ENCODE measurements at places on chromosomes 2 and 18.

DNA sequence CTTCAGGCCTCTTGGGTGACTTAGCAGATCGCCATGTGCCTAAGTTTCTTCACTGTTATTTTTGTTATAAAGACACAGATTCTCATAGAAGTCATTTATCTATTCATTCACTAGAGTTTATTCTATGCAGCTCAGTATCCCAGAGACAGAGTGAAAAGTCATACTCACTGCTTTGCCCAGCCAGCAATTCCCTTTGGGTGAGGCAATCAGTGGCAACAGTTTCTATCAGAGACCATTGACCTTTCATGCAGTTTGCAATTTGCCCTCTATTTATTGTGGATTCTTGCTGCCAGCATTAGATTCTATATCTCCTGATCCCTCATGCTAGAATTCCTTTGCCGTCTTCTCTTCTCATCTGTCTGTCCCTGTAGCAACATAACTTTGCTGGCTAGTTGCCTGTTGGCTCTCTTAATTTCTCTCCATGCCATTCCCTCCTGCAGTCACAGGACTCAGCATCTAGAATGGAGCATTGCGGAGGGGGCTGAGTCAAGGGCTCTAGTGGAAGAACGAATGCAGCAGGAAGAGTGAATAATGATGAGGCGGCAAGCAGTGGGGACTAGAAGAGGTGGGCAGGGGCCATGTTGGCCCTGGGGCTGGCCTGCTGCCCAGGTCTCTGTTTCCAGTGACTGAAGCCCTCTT lies 12.2 kb downstream of the SLC9A4 start:
- peak; percentile 8 for DNase-seq

DNA sequence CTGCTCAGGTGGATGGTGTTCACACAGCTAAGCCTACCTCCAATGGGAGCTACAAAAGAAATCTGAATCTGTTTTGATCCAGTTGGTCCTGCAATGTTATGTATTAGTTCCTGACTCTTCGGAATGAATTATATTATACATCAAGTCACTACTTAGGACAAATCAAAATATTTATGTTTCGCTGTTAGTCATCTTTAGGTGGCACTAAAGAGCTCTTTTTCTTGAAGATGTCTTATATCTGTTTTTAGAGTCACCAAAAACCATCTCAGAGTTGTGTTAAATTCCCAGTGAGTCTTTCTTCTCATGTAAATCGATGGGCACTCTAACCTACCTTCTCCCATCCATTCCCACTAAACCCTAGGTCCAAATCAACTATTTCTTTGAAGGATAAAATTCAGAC lies 2.2 kb downstream of the DNER start:
- DNase-seq: no peak

GRCh38 chr2:42964439-42965083 lies 172.2 kb upstream of the HAAO start:
- peak; percentile 96 for DNase-seq

GRCh38 chr2:28002181-28002580 lies 111.7 kb downstream of the BABAM2 start:
- DNase-seq: no peak

DNA sequence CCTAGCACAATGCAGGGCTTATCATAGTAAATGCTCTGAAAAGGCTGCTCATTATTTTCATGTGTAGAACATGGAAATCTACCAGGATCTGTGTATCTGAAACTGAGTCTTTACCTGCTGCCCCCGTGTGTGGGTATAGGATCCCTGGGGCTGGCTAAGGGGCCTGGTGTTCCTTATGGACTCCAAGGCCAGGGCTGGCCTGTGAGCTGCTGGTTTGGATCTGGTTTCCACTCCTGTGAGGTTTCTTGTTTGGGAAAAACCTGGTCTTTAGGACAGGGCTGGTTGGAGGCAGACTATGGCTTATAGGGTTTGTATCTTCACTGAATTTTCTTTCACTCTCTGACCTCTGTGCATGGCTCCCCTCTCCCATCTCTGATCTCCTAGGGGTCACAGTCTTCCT lies 80.8 kb downstream of the DYSF start:
- DNase-seq: no peak

DNA sequence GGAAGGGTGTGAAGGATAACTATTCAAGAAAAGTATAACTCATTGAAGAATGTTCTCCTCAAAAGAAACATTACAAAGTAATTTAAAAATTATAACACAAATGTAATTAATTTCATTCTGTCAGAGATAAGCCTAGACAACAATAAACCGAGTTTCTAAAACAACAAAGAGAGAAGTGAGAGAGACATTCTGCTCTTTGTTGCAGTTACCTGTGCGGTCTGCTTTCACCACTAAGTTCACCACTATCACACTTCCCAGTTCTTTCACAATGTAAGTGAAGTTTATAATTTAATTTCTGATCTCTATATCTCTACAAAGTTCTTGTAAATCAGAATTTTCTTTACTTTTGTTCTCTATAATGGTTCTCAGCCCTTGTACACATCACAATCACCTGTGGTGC lies 76.3 kb upstream of the FRZB start:
- no peak for DNase-seq

DNA sequence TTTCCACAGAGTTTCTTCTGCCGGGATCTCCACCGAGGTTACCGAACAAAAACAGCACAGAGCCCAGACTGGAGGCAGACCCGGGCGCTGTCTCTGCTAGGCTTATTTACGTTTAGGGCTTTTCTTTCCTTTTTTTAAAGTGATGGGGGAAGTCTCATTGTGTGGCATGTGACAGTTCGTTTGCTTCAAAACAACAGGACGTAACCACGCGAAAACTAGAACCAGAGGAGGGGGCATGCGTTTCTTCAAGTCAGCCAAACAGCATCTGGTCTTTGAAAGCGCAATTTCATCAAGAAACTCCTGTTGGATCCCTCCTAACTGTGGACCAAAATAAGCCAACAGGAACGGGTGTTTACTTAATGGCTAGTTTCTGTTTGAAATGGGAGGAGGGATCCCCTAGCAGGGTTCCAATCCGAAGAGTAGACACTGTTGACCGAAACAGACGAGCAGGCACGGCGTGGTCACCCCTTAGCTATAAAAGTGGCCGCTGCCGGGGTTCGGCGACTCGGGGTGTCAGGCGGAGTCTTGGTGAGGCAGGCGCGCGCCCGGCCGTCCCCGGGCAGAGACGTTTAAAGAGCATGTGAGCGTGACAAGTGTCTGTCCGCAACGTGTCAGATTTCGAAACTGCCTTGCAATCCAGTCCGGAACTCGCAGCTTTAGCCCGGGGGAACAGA lies 997 bp upstream of the TGIF1 start:
- DNase-seq: peak; percentile 73

DNA sequence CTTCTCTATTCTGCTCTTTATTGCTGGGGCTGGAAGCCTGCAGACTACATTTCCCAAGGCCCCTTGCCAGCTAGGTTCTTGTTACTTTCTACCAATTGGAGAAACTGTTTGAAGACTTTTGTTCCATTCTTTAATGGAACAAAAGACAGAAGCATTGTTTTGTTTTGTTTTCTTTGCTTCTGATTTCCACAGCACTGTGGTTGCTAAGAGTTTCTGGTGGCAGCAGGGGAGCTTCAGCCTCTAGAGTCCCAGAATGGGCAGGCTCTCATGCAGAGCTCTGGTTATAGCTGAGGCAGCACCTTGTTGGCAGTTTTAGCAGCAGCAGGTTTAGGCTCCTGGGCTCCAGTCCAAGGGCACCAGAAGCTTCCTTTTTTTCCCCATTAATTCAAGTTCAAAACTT lies 234.3 kb downstream of the ETAA1 start:
- DNase-seq: no peak

GRCh38 chr2:181792906-181793305 lies 98.6 kb upstream of the ITPRID2 start:
- DNase-seq: no peak

DNA sequence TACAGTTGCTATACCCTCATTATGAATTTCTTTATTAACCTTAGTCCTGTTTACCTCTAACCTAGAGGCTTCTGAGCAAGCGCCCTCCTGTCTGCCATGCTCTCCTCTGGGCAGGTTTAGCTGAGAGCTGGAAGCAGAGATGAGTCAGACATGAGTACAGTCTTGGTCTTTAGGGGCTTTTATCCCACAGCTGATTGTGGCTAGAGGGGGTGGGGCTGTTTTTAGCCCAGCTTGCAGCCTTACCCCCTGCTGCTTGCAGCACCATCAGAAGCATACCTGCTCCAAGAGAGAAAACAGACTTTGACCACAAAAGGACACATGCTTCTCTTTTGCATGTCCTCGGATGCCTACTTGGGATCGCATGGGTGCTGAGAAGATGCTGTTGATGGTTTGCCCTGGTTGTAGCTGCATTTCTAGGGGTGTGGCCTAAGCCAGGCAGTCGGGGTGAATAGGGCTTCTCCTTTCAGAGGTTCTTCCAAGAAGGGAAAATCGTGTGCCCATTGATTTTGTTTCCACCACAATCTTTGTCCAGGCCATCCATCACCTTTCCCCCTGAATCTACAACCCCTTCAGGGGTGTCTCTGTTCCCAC lies 115.0 kb upstream of the LGALSL start:
- DNase-seq: peak; percentile 72

DNA sequence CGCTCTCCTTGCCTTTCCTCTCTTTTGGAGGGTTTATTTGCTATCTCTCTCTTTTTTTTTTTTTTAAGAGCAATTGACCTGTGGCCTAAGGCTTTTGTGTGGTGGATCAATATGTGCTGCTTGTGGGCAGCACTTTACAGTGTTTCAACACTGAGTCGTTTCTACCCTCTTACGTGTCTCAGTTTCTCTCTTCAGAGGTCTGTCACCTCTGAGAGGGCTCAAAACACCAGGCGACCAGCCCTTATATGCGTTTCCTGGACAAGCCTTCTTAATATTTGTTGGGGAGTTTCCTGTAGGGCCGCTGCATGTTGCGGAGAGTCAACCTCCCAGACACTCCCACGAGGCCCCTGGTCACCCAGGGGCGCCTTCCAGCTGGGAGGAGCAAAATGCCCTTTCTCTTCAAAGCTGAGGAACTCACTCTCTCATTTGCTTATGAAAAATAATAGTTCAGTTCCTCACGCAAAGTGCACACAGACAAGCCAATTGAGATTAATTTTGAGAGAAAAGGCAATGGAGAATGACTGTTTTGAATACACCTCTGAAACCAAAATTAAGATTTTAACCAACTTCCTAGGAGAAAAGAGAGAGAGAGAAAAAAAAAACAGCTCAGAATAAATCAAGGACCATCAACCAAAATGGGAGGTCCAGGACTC lies 96.3 kb upstream of the B3GNT2 start:
- DNase-seq: no peak

- peak; percentile 90 for DNase-seq
Measured at GRCh38 chr2:215705771-215706361, 270.0 kb upstream of the FN1 start.

- no peak for DNase-seq
Measured at GRCh38 chr2:123908522-123908921, 116.6 kb upstream of the CNTNAP5 start.

GRCh38 chr2:59250307-59250677 lies 1009.2 kb upstream of the FANCL start:
- no peak for DNase-seq

DNA sequence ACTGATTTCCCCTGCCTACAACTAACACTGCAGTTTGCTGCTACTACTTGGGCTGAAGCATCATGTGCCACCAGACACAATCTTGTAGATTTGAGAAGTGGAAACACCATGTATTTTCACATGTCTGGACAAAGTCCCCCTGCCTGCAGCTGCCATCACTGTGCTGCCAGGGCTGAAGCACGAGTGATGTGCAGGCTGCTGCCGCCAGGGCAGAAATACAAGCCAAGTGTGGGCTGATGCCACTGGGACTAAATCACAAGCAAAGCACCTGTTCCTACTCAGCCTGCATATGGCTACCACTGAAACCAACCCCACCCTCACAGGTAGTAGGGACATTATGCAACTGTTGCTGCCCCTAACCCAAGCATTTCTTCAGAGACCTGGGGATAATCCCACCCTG lies 179.5 kb upstream of the SLC35G4 start:
- DNase-seq: no peak

- DNase-seq: peak; percentile 80
Measured at GRCh38 chr2:63654959-63655358, 66.2 kb downstream of the MDH1 start.

GRCh38 chr18:73626859-73627258 lies 520.8 kb downstream of the FBXO15 start:
- DNase-seq: peak; percentile 13

DNA sequence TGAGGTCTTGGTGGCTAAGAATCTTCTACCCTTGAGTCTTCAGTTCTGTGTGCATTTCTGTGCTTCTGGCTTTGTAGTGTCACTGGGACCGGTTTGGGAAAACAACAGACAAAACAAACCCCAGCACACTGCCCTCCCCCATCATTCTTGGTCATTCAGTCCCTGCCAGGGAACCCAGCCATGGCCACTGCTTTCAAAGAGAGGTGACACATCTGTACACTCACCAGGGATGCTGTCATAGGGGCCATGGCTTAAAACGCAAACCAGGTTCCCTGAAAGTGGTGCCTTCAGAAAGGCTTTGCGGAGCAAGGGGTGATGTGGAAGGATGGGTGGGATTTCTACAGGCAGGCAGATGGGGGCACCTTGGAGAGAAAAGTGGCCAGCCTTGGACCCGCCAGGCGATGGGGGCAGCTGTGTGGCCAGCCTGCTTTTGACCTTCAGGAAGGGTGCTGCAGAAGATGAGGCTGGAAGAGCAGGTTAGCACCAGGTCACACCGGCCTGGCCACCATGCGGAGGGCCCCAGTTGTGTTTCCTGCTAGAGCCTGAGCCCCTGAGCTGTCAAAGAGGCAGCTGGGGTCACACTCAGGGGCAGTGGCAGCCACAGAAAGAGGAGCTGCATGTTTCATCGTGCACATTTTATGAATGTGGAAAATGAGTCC lies 101.3 kb downstream of the INHBB start:
- no peak for DNase-seq

DNA sequence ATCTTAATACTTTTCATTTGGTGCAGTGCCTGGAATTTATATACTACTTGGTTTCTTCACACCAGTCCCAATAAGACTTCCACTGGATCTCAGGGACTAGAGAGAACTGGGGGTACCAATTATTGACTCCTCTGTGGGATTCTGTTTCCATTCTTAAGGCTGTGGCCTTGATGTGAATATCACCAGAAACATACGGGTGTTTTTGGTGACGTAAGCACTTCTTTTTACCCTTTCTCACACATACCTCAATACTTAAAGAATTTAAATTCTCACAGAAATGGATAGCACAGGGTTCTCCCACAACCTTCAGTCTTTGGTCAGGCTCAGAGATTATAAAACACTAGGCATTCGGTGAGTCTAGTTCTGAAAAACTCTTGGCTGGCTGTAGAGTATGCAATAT lies 84.1 kb downstream of the SUCLG1 start:
- no peak for DNase-seq

GRCh38 chr2:112493858-112494648 lies 12.1 kb downstream of the TTL start:
- DNase-seq: peak; percentile 82

Measured in fibroblast of skin of right biceps (primary cell).